ENCODE measurements at places on chromosomes 6 and 20.

DNA sequence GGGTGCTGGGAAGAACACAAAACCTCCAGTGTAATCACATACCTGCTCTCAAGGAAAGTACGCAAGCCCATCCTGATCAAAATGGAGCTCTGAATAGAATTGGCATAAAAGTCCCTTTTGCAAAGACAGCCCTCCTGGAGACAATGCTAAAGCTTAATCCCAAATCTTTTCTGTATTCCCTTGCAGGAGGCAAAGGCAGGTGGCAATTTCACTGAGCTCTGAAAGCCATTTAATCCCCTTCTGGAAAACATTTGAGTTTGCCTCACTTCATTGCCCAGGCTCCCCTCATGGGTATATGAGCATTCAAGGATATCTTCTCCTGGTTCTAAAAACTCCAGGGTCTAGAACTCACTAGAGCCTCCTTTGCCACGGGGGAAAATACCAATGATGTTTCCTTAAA is 310.2 kb upstream of the CNR1 start:
- DNase-seq: no peak

DNA sequence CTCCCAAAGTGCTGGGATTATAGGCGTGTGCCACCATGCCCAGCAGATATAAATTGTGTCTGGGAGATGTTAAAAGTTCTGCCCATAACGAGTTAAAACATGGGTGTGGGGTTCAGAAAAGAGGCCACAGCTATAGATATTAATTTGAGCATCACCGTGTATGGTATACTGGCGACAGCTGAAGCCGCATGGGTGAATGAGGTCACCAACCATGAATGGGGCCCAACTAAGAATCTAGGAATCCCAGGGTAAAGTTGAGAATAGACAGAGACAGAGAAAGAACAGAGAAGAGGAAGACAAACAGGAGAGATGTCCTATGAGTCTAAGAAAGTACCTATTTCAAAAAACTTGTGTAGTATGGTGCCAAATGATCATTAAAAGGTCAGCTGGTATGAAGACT is 50.9 kb downstream of the ILRUN start:
- no peak for DNase-seq

DNA sequence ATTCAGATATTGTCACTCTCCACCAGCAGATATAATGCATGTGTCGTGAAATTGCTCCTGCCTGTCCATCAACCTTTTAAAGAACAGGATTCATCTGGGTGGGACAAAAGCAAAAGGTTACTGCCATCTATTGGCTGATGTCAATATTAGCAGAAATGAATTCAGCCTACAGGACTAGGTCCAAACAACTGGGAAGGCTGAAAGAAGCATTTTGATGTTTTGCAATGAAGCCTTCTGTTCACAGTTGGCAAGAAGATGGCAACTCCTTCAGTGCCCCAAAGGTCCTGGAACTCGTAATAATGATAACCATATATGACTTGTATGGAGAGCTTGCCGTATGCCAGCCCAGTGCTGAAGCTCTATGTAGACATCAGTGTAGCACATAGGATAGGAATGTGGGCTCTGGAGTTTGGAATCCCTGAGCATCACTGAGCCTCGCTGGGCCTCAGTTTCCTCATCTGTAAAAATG is 7.5 kb downstream of the BCAS1 start:
- no peak for DNase-seq

GRCh38 chr6:114140416-114140815 is 169.5 kb upstream of the HDAC2 start:
- DNase-seq: no peak

DNA sequence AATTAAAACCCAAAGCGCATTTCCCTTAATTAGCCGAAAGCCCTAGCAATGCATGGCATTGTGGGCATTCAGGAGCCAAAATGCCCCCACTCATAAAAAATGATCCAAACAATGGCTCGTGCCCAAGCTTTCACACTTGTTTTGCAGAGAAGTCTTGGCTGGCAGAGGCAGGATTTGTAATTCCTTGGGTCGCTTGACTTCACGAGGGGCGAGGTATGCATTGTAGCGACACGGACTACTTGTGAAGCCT is 613 bp upstream of the SASH1 start:
- DNase-seq: no peak

- no peak for DNase-seq
Measured at GRCh38 chr6:84575264-84575663, 189.1 kb downstream of the TBX18 start.

GRCh38 chr6:72286911-72287311 is 335.0 kb upstream of the KCNQ5 start:
- no peak for DNase-seq

- DNase-seq: no peak
Measured at GRCh38 chr6:52497652-52498408, 77.7 kb downstream of the EFHC1 start.
